Large intestine (tissue), 12 donors: ENCODE measurements at places on chromosomes 11 and 22.

- DNase-seq, result no peak
Observed at GRCh38 chr11:26929806-26930517, 64.0 kb upstream of the FIBIN start.

GRCh38 chr22:27057717-27058116 lies 400.3 kb downstream of the MIAT start:
- DNase-seq, result no peak

- DNase-seq, result peak; percentile 83
Observed at GRCh38 chr11:126102436-126102981, 39.8 kb upstream of the CDON start.

- DNase-seq, result no peak
Observed at GRCh38 chr11:82680252-82680651, 53.4 kb downstream of the FAM181B start.

DNA sequence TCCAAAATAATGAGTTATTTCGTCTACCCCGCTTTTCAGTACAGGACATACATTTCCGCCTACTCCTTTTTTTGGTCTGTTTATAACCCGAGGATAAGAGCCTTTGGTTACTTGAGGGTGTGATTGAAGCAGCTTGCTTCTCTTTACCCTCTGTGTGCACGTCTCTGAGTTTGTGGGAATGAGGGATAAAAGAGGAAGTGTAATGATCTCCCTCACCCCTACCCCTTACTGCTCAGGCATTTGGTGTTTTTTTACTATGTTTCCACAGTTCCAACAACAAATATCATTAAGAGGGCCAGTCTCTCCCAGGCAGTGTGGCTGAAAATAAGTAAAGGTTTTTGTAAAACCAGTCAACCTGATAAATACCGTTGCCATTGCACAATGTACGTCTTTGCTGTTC lies 83.2 kb upstream of the GAL start:
- DNase-seq, result no peak

GRCh38 chr11:62015615-62016014 lies 48.2 kb upstream of the FTH1 start:
- DNase-seq, result no peak

GRCh38 chr11:19079643-19080440 lies 19.3 kb upstream of the MRGPRX2 start:
- DNase-seq, result no peak
